ENCODE measurements at places on chromosomes 6 and 20. TPM values are rescaled to one million over a fixed set of nuclear protein-coding genes. Genes with fewer than 3 reads are reported as not detected.

GRCh38 chr6:118536478-118536877 lies 11.6 kb upstream of the PLN start:
- no peak for DNase-seq

DNA sequence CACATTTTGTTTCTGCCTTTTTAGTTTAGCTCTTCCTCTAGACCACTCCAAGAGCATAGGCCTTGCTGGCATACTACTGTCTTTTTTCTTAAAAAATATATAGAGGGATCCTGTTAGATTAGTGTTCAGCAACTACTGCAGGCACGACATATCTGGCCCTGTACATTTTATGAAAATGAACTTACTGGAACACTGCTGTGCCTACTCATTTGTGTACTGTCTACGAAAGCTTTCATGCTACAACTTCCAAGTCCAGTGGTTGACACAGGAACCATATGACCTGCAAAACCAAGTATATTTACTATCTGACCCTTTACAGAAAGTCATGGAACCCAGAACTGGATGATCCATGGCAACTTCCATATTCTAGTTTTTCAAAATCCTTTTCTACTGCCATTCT lies 66.6 kb upstream of the SPTLC3 start:
- DNase-seq, result no peak

DNA sequence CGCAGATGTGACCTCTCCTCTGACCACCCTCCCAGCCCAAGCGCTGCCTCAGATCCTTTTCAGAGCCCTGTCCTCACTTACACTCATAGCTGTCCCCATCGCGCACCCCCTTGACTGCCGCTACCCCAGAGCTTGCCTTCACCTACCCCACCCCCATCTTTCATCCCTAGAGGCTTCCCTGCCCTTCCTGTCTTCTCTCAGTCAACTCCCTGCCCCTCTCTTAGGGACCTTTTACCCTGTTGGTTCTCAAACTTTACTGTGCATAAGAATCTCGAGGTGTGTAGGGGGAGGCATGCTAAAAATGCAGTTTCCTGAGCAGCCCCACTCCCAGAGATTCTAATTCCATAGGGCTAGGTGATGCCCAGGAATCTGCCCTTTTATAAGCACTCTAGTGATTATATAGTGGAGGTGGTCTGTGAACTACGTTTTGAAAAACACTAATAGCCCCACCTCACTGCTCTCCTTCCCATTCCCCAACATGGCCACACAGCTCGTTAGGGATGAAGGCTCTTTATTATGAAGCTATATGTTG lies 725 bp downstream of the TM9SF4 start:
- DNase-seq, result no peak

DNA sequence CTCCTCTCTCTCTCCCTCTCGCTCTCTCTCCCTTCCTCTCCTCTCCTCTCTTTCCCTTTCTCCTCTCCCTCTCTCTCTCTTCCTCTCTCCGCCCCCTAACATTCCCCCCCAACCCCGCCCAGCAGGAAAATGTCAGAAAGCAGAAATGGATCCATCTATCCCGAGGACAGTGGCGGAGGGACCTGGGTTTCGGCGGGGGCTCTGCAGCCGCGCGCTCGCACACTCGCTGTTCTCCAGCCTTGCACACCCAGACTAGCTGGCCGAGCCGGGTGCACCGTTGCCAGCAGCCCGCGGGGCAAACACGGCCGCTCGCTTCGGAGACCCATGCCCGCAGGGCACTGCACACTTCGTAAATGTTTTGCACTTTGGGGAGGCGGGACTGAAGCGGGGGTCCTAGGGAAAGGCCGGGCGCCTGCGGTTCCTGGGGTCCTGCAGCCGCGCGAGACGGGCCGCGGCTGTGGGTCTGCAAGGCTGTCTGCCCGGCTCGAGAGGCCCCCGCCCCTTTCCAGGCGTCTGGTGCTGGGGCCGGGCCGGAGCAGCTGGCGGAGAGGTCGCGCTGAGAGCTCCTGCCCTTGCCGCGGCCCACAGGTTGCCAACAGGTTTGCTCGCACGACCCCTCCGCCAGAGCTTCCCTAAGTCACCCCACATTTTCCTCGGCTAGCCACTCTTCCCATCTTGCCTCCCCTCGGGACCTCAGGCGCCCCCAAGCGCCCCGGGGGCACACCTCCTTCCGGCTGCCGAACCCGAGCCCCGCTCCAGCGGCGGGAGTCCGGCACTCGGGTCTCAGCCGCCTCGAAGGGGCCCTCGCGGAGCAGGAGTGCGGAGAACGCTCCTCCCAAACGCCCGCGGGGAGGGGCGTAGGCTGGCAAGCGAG lies 818 bp upstream of the MDGA1 start:
- DNase-seq, result peak; percentile 33

DNA sequence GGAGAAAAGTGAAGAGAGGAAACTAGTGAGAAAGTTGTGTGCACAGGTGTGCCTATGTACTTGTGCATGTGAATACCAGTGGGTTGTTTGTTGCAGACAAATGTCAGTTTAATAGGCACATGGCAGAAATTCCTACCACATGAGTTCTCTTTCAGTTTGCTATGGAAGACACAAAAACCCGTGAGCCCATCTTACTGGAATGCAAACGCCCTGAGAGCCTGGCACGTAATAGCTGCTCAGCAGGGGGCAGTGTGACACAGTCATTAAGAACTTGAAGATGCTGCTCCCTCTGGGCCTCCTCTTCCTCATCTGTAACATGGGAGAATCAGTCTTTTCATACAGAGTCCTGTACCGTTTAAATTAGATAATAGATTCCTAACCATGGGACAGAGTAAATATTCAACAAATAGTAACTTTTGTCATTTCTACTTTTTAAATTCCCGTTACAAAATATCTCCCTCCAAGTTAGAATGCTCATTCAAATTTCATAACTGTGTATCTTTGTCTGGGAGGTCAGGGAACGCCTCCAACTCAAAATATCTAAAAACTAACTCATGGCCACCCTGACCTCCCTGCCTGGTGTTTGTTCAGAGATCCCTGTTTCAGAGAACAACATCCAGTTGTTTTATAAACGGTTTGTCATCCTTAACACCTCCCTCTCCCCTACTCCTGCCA lies 802.9 kb downstream of the MAFB start:
- DNase-seq, result peak; percentile 42

DNA sequence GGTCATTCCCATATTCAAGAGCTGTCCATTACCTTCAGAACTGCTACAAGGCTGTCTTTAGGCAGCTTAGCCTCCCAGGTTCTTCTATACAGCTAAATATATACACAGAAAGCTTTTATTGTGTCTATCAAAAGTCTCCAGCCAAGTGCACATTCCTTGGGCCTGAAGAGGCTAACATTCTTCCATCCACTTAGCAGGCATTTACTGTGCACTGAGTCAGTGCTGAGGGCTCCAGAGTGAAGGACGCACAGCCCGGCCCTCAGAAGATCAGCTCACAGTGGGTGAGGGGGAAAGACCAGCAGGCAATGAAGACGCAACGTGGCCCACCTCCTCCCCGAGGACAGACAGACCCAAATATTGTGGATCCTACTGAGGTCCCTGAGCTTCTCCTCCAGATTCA lies 569.9 kb downstream of the CDH26 start:
- no peak for DNase-seq

GRCh38 chr20:29762620-29763019 lies 1494.8 kb upstream of the DEFB115 start:
- no peak for DNase-seq

Gene PHACTR3
- total RNA-seq, result 0.34 TPM

DNA sequence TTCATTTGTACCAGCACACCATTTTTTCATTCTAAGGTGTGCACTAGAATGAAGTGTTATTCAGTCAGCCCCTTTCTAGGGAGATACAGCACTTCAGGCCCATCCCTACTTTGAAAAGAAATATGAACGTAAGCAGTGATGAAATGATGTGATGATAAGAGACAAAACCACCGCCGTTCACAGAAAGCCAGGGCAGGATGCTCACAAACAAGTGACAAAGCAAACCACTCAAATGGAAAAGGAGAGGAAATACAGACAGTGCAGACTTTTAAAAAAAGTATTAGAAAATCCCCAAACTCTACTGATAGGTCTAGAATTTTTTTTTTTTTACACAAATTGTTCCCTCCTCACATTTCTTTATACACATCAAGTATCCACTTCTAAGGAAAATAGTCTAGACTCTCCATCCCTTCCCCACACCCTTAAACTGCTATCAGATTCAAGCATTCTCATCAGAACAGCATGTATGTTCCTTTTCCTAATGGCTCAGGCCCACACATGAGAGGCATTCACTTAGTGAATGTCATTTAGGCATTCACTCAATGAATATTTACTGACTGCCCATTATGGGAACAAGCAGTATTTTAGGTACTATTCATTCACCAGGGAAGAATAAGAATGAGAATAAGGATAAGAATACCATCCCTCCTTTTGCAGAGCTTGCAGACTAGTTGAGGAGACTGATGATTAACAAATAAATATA lies 243.5 kb downstream of the GMPR start:
- DNase-seq, result no peak

GRCh38 chr20:58619864-58620431 lies 31.1 kb upstream of the STX16 start:
- DNase-seq, result no peak

Gene SMOC2
- 167 TPM for total RNA-seq

- no peak for DNase-seq
Measured at GRCh38 chr20:37670351-37670791, 23.5 kb upstream of the CTNNBL1 start.

Gene WFDC2
- total RNA-seq, result 100.0 TPM

Data from prostate gland (tissue), 2 donors.